ENCODE measurements at places on chromosomes 5 and 9.
A peak's percentile ranks its signal among the peaks of the same experiment; 100 is the strongest.

GRCh38 chr9:129139233-129139992 lies 28.2 kb downstream of the PTPA start:
- DNase-seq, result peak; percentile 45

GRCh38 chr5:180209137-180209581 lies at the start of gene RASGEF1C:
Gene RASGEF1C (minus strand): TSS chr5:180209211. CDS start chr5:180138052, 71,159 bp downstream.
- DNase-seq, result no peak

GRCh38 chr5:4229414-4230292 lies 634.0 kb downstream of the IRX1 start:
- no peak for DNase-seq

- DNase-seq, result no peak
Measured at GRCh38 chr5:53674121-53674520, 113.7 kb downstream of the NDUFS4 start.

- DNase-seq, result no peak
Measured at GRCh38 chr5:94433397-94434163, 184.8 kb downstream of the KIAA0825 start.

- no peak for DNase-seq
Measured at GRCh38 chr5:157458835-157459234, 1.2 kb upstream of the NIPAL4 start.

GRCh38 chr9:118809160-118809625 lies 560.0 kb downstream of the BRINP1 start:
- no peak for DNase-seq

DNA sequence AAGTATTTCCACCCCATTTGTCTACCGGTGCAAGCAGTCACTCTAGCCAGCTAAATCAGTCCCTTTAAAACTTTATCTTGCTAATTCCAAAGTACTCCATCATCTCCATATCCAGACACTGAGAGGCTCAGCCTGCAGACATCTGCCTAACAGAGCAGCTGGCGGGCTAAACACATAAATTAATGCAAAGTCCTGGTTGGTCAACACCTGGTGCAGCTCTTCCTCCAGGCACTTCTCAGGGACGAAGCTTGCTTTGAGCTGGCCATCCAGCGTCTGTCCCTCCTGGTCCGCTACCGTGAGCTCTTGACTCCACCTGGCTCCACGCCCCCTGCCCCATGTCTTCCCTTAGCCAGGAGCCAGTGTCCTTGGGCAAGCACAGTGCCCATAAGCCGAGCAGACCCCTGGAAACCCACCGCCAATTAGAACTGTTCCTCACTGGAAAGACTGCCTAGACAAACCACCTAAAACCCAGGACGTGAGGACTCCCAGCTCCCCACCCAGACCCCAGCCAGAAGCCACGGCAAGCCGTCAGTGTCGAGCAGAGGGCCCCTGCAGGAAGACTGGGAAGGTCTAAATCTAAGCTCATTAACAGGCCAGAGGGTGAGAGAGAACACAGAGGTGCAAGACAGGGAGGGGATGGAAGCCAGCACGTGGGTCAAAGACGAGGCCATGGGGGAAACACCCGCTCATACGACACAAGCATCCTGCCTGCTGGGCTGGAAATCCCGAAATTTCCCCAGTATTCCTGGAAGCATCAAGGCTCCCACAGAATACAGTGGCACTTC lies 120.0 kb downstream of the COL23A1 start:
- DNase-seq, result no peak

- no peak for DNase-seq
Measured at GRCh38 chr5:148993283-148993936, 69.5 kb downstream of the SH3TC2 start.

DNA sequence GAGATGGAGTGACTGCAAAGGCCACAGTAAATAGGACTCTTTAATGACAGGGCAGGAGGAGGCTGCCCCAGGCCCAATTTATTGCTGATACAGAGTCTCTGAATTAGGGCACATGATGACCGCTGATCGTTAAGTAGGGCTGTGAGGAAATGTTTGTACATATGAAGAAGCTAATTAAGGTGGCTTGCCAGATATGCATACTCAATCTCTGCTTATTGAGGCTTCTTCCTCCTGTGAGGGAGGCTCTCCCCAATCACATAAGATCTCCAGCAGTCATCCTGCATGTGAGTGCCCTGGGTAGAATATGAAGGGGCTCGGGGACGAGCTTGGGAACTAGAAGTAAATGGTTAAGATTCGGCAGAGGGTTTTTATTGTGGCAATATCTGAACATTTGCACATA lies 8.2 kb upstream of the CD180 start:
- DNase-seq, result no peak

- no peak for DNase-seq
Measured at GRCh38 chr9:131174681-131175239, 49.4 kb downstream of the NUP214 start.

DNA sequence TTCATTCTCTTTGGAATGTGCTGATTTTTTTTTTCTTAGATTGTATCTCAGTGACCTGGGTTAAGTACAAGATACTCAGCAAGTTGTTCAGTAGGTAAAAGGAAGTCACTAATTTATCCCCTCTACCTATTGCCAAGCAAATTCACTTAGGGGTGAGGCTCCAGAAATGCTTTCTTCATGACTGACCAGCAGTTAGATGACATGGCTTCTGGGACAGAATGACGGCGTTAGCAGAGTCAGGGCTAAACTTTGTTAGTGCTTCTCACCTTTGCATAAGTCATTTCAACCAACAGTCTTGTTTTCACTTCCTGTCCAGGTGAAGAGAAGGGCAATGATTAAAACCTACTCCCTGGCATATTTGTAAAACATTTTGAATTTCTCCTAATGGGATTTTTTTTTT lies 20.2 kb upstream of the MTAP start:
- no peak for DNase-seq

DNA sequence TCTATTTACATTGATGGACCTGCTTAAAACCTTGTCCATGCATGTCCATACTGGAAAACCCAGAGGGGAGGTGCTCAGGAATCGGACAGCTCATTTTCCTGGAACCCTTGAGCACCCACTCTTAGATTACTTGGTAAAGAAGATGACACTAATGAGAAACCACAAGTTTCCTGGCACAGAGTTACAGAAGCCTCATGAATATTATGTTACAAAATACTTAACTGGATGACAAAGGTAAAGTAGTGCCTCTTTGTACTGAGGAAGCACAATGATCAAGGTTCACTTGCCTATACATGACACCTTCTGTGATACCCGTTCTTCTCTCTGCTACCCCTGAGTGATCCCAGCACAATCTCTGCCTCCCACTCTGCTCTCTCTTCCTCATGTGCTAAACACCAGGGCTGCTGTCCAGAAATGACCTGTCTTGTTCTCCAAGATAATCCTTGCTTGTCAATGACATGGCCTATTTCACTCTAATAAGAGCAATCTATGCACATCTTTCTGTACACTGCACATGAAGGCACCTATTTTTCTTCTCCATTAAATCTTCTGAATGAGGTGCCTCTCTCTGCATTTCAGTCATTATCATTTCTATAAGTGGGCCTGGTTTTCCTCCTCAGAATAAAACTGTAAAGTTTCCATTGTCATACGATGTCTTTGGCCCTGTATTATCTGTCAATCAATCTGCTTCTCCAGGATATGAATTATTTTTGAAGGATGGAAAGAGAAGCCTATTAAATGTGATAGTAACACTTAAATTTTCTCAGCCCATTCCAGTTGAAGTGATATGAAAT lies 684.0 kb upstream of the ACO1 start:
- no peak for DNase-seq

- DNase-seq, result no peak
Measured at GRCh38 chr9:15157381-15157780, 149.6 kb downstream of the TTC39B start.

DNA sequence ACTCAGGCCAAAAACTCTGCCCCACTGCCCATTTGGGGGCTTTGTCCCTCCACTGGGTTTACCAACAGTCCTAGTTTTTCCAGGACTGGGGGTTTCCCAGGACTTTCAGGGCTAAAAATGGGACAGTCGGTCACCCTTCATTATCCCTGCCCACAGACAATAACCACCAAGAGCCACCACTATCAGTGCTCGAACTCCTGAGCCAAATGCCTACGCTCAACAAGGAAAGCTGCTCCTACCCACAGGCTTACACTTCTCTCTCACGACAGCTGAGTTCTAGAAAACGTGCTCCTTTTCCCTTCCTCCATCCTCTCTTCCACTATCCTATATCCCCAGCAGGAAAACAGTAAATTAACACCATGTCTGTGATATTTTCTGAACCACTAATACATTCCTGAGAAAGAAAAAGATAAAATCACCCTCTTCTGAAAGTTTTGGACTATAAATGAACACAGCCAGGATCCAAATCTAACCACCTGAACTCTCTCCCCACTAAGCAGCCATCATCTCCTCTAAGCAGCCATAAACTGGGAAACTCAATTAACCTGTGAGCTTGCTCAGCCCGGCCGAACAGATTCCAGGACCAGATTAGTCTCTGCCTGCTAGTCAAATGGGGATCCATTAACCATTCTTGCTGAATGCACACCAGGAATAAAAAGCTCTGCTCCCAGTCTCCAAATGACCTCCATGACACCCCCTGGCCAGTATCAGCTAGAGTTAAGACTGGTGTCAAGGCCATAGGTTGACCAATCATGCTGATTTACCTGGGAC lies 41.8 kb downstream of the KLHL3 start:
- no peak for DNase-seq

DNA sequence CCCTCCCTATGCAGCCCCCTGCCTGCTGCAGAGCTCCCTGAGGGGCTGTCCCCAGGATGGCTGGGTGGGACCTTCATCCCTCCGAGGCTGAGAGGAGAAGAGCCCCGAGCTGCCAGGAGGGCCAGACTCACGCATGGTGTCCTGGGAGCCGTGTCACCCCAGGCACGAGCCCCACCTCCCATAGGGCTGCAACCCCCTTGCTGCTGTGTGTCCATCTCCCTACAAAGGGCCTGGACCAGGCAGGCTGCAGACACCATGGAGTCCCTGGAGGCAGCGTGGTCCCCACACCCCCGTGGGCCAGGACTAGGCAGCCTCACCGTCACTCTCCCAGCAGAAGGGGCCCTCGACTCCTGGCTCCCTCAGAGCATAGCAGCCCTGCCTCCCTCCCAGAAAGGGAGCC lies 11.2 kb upstream of the SEC16A start:
- DNase-seq, result no peak

DNA sequence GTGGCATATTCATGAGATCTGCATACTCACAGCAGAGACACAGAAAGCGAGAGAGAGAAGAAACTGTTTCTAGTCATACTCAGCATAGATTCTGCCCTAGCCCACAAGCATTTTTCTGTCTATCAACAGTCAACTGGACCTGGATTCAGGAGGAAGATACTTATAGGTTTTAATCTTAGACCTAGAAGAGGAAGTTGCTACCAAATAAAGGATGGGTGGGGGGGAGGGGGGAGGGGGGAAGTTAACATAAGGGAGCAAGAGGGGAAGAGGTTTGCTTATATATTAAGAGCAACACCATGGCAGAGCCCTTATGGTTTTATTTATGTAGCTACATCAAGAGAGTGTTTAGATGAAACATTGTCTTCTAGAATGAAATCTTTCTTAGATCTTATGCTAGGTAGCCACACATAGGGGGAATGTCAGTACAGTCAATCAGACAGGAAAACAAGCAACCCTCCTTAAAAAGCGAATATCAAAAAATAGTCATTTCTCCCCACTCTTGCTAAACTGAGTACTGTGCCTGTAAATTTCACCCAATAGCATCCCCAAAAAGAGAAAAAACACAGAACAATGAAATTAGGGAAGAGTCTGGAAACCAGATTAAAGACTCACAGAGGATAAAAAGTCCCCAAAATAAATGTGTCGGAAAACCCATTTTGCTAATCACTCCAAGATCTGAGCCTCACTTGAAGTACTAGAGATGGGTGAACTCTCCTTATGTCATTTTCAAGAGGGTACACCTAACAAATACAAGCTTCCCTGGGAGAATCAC lies 192.7 kb upstream of the NR4A3 start:
- DNase-seq, result no peak

- no peak for DNase-seq
Measured at GRCh38 chr5:142186857-142187594, 78.4 kb downstream of the NDFIP1 start.

DNA sequence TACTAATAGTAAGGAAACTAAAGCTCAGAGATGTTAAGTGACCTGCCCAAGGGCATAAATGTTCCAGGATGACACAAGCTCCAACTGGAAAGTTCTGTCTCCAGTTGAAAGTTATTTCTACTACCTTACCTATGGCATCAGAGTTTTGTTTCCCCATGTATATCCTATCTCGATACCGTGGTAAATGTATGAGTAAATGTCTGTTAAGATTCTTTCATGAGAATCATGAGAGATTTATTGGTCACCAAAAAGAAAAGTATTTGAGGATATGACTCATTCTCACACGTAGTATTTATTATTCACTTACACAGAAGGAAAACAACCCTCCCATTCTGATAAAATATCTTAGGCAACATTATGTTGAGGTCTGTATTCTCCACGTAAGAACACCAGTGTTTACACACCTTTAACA lies 11.1 kb upstream of the SHOC1 start:
- no peak for DNase-seq

- DNase-seq, result no peak
Measured at GRCh38 chr5:148725675-148726074, 71.3 kb upstream of the HTR4 start.

- no peak for DNase-seq
Measured at GRCh38 chr9:99391937-99392594, 170.0 kb downstream of the SEC61B start.

DNA sequence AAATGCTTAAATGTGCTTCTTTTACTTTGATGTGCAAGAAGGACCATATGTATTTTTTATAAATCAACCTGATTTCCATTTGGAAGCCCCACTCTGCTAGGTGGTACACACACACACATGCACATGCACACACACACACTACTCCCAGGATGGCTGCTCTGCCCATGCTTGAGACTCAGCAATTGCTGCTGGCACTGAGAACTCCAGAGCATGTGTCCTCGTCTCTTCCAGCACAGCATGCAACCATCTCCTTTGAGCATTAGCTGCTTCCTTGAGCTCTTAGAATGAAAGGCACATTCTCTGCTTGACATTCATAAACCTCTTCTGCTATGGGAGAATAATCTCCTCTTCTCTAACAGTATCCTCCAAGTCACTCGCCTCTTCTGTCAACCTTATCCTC lies 115.9 kb downstream of the FEM1C start:
- DNase-seq, result no peak

- DNase-seq, result no peak
Measured at GRCh38 chr9:805151-805550, 36.3 kb upstream of the DMRT1 start.

DNA sequence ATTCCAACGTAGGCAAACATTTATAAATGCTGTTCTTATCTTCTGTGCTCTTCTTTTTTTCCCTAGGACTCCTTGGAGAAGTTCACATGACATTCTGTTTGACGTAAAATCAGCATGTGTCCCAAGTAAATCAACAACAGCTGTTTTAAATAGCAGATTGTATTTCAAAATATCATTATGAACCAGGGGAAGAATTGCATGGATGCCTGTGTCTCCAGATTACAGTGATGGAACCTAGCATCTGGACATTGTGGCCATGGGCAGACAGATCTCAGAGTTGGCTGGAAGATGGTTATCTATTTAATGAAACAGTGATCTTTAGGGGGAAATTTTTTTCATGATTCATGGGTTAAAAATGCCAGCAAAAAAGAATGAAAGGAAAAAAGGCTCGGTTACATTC lies 222.0 kb downstream of the MAN2A1 start:
- no peak for DNase-seq

Data from stimulated activated CD8-positive, alpha-beta memory T cell treated with anti-CD3 and anti-CD28 coated beads, Interleukin-7, amount 100 ng/mL, for 1 hour (primary cell).